ENCODE measurements at places on chromosomes 4 and X.
A peak's percentile ranks its signal among the peaks of the same experiment; 100 is the strongest.

- DNase-seq = no peak
Observed at GRCh38 chr4:180489787-180490186, 1753.4 kb upstream of the TENM3 start.

DNA sequence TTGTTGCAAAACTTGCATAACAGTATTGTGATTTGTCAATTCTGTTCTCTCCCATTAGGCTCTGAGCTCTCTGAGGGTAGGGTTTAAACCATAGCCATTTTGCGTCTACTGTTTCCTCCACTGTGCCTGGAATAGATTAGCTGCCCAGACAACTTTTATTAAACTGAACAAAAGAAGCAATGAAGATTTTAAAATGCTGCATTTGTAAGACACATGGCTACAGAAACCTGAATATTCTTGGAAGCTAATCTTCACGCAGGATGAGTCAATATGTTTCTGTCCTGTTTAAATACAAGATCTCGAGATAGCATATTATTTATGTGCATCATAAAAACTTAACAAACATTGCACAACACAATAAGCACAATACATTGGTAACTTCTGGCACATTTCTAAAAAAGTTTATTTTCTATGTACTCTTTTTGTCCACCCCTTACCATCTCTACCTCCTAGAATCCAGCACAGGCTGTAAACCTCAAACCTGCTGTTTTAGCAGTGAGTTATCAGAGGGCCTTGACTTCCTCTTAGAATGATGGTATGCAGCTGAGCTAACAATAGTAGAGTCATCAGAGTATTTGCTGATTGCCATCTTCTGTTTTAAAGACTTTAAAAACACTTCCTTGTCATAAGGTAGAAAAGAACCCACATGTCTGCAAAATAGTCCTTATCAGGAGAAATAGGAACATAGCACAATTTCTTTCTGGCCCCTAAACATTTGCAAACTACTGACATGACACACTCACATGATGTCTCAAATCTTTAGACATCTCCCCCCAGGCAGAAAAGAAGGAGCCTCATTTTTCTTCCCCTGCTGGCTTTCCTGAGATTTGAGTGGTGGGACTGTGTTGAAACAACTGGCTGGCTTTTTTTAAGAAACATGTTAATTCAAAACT is 10.6 kb upstream of the CCNG2 start:
- no peak for DNase-seq

DNA sequence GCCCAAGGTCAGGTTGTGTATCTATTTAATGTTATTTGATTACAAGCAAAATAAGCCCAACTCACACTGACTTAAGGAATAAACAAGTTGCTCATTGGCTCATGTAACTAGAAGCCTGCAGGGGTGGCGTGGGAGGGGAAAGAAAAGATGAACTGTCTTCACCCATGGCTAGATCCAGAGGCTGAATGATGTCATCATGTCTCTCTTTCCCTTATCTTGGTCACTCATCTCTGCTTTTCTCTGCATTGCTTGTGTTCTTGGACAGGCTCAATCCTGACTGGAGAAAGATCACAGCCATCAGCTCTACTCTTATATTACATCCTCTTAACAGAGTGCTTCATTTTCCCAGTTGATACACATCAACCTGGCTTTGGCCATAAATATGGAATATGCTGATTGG is 290.0 kb upstream of the DIAPH2 start:
- DNase-seq = no peak

- peak; percentile 19 for DNase-seq
Observed at GRCh38 chr4:173074501-173074946, 94.1 kb upstream of the GALNT7 start.

- no peak for DNase-seq
Observed at GRCh38 chrX:374596-374995, 12.1 kb downstream of the PPP2R3B start.

DNA sequence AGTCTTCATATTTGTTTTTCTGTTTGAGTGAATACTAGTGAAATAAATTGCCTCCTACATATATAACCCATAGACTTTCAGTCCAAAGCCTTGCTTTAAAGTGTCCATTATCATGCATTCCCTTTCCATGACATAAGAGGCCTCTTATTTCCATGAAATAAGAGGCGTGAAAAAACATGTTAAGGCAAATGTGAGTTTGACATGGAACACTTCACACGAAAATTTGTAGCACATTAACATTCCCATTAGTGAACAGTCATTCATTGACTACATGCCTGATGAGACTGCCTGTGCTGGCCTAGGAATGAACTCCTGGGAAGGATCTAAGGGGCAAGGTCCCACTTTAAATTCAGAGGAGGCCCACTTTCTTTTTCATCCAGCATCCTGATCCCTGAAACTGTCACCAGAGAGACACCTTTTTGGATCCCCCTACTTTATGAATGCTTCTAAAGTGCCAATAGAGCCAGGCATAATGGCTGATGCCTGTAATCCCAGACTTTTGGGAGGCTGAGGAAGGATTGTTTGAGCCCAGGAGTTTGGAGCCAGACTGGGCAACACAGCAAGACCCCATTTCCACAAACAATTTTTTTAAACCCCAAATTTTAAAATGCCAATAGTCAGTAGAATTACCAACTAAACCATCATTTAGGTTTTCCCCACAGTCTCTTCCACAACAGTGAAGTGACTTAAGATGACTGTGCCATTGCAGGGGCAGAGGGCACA is 6.7 kb downstream of the RTL8B start:
- DNase-seq = no peak

- no peak for DNase-seq
Observed at GRCh38 chrX:105567082-105567481, 255.3 kb upstream of the NRK start.

- DNase-seq = no peak
Observed at GRCh38 chrX:136291824-136292223, 8.9 kb upstream of the ADGRG4 start.

- DNase-seq = no peak
Observed at GRCh38 chrX:9864011-9864410, 77.8 kb downstream of the SHROOM2 start.

- DNase-seq = no peak
Observed at GRCh38 chrX:906586-906985, 276.0 kb downstream of the SHOX start.

- DNase-seq = peak; percentile 25
Observed at GRCh38 chr4:44446191-44446590, 2.4 kb downstream of the KCTD8 start.

GRCh38 chrX:19964017-19964710 is 26.7 kb downstream of the BCLAF3 start:
- DNase-seq = no peak

DNA sequence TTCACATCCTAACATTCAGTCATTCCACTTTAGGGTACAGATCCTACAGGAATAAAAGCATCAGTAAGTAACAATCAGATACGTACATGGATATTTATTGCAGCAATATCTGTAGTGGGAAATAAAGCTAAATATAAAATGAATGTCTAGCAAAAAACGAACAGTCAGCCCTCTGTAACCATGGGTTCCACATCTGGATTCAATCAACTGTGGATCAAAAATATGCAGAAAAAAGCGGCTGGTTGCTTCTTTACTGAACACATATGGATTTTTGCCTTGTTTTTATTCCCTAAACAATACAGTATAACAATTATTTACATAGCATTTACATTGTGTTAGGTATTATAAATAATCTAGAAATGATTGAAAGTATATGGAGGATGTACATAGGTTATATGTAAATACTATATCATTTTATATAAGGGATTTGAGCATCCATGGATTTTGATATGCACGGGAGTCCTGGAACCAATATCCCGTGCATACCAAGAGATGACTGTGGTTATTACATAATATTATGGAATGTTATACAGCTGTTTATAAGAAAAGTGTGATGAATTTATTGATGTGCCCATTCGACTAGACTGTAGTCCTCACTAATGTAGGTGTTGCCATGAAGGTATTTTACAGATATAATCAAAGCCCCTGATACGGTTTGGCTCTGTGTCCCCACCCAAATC is 132.8 kb downstream of the ARHGEF9 start:
- DNase-seq = no peak

DNA sequence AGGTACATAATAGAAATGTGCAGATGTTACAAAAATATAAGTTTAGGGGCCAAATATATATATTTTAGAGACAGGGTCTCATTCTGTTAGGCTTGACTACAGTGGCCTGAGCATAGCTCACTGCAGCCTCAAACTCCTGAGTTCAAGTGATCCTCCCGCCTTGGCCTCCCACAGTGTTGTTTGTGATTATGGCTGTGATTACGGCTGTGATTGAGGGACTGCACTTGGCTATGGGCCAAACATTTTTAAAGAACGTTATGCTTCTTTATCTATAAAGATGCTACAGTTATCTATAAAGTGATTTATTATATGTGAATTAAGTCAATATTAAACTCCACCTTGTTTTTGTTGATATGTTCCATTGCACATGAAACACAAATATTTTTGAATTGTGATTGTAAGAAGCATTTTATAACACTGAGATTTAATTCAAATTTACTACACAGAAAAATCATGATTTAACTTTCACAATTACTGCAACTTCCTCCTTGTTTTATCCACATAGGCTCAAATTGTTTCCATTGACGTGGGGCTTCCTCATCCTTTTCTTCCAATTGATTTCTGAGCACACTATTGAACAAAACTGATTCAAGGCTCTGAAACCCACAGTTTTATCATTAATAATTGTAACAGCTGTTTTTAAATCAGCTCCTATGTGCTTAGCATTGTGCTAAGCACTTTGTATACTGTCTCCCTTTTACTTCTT is 68.4 kb upstream of the BMPR1B start:
- DNase-seq = no peak

- no peak for DNase-seq
Observed at GRCh38 chrX:9279234-9279544, 185.7 kb upstream of the TBL1X start.

GRCh38 chrX:109843963-109844751 is 111.1 kb upstream of the ACSL4 start:
- peak; percentile 70 for DNase-seq

DNA sequence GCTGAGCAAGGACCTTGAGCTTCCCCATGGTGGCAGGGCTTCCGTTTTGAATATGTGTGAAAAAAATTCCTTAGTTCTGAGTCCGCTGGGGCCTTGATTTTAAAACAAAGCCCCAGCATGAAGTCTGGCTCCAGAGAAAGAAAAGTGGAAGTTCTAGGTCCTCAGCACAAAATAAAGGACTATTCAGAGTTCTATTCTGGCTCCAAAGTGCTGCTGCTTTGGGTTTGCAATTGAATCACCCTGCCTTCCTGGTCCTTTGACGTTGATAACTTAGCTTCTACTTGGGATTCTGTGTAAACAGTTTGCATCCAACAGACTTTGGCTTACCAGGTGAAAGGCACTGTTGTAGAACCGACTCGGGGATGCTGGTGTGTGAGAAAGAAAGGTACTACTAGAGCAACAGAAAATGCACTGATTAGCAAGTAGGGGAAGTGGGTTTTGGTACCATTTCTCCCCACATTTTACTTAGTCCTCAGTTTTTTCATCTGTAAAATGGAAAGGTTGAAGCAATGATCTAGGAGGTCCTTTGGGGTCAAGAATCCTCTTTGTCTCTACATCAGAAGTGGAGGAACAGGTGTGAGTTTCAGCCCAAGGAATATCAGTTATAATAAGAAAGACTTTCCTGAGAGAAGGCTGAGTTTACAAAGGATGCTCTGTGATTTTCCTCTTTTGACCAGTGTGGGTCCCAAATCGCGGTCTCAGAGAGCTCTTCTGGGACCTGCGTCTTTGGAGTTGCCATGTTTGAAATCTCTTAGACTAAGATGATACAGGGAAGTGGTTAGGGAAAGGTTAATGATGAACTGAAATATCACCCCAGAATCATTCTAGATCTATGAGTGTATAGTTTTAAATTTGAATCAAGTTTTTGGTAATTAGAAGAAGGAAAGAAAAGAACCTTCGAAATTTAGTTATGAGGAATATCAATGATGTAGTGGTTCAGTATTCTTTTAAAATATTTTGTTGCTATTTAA is 28.2 kb downstream of the IGFBP7 start:
- DNase-seq = no peak

GRCh38 chr4:139918591-139918990 is 235.4 kb downstream of the MAML3 start:
- no peak for DNase-seq

- DNase-seq = no peak
Observed at GRCh38 chrX:154351183-154352011, 23.0 kb downstream of the FLNA start.

DNA sequence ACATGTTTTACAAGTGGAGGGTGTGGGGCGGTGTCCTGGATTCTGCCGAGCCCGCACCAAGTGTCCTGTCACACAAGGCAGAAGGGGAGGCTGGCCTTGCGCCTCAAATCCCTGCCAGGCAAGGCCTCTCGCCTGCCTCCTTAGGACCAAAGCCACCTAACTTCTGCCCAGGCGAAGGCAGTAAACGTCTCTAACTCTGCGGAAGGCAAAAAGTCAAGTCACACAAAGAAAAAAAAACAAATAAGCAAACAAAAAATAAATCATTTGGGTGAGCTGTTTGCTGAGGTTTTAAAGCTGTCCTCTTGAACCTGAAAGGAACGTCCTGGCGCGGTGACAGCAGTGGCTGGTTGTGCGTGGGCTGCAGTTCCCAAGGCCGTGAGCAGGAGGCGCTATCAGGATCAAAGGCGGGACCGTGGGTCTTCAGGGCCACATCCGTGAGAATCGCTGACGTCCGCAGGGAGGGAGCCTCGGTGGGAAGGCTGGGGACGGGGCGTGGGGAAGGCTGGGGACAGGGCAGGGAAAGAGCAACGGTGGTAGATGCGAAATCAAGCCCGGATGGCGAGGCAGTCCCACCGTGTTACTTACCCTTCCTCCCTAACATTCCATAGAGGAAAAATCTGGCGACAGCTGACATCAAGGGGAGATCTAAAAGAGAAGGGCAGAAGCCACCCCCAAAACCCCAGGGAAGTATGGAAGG is 99.1 kb downstream of the TRAPPC11 start:
- DNase-seq = no peak

DNA sequence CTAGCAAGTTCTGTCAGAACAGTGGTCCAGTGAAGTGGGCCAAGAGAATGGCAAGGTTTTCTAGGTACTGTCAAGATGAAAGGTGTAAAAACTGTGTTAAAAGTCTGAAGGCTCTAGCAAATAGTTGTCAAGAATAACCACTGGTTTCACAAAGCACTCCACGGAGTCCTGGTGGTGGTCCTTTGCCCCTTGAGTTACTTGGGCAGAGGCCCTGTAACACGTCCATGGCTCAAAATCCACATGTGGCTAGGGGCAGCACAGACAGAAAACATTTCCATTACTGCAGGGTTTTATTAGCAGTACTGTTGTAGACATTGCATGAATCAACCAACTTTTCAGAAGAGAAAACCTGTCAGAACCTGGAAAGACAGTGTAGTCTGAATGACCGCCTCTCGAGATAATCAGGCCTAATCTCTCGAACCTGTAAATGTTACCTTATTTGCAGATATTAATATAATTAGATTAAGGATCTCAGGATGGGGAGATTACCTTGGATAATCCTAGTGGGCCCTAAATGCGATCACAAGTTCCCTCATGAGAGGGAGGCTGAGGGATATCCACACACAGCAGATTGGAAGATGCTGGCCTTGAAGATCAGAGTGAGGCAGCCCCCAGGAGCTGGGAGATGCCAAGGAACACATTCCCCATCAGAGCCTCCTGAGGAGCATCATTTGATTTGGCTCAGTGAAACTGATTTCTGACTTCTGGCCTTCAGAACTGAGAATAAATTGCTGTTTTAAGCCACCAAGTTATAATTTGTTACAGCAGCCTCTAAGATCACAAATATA is 34.7 kb downstream of the ERVMER34-1 start:
- DNase-seq = no peak
